LHCN-M2 (cell line): ENCODE measurements at places on chromosomes 11 and 22. TPM values are rescaled to one million over a fixed set of nuclear protein-coding genes. Genes with fewer than 3 reads are reported as not detected.

Gene ACTN3
- not detected in 2 replicates for total RNA-seq

Gene KCNJ1
- not detected in 2 replicates for total RNA-seq

Gene STK33
- 0.40 and 0.51 TPM in 2 replicates for total RNA-seq

Gene DNHD1
- 1.7 and 2.2 TPM in 2 replicates for total RNA-seq

Gene BTG4
- total RNA-seq, result 0.17 TPM in 1 of 2 replicates, not detected in the other

Gene CHRDL2
- total RNA-seq, result not detected in 2 replicates

Gene INSC
- total RNA-seq, result 6.3 and 10.6 TPM in 2 replicates

Gene NNMT
- 759 and 1,139 TPM in 2 replicates for total RNA-seq

Gene OR5D13
- total RNA-seq, result not detected in 2 replicates

Gene BET1L
- total RNA-seq, result 11.1 and 17.2 TPM in 2 replicates

Gene CD82
- total RNA-seq, result 304 and 372 TPM in 2 replicates

Gene OSM
- not detected in 2 replicates for total RNA-seq

Gene STARD10
- 3.2 and 7.4 TPM in 2 replicates for total RNA-seq

Gene CCDC88B
- total RNA-seq, result 0.63 and 0.71 TPM in 2 replicates

Gene OR8B8
- not detected in 2 replicates for total RNA-seq

Gene TRIM48
- total RNA-seq, result not detected in 2 replicates
